ENCODE measurements at places on chromosomes 6 and 20. TPM values are rescaled to one million over a fixed set of nuclear protein-coding genes. Genes with fewer than 3 reads are reported as not detected.

The PCK1 gene
- 0.72 TPM for total RNA-seq

The C6orf118 gene
- 0.72 TPM for total RNA-seq

The EYA2 gene
- total RNA-seq: 1.3 TPM

The CYP24A1 gene
- 0.41 TPM for total RNA-seq

The SRXN1 gene
- 13.2 TPM for total RNA-seq

The CCN6 gene
- total RNA-seq: not detected

The EDEM2 gene
- total RNA-seq: 13.6 TPM

The FAM209B gene
- not detected for total RNA-seq

The RPL10A gene
- total RNA-seq: 1,709 TPM

The MACROD2 gene
- total RNA-seq: 5.0 TPM

The THEMIS gene
- not detected for total RNA-seq

The SPAG4 gene
- total RNA-seq: not detected

The GATA5 gene
- not detected for total RNA-seq

The PSMB9 gene
- 5.7 TPM for total RNA-seq

The ERVFRD-1 gene
- 0.10 TPM for total RNA-seq

The SPINT4 gene
- not detected for total RNA-seq

The VSTM2L gene
- 0.82 TPM for total RNA-seq

The MAP7 gene
- 6.1 TPM for total RNA-seq

The BPIFB1 gene
- 158 TPM for total RNA-seq
